ENCODE measurements at places on chromosomes 16 and 17.

DNA sequence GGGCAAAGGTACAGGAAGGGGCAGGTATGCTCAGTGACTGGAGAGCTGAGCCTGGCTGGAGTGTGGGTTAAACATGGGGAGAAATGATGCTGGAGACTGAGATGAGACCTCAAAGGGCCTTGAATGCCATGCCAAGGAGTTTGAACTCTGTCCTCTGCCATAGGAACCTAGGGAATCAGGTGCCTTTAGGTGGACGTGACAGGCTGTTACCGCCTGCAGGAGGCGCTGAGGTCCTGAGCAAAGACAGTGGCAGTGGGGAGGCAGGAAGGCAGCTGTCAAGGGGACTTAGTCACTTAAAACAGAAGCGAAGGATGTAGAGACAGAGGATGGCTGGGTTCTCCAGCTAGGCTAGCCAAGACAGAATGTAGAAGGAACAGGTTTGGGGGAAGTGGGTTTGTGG lies 9.1 kb downstream of the PSMB3 start:
- no peak for DNase-seq

GRCh38 chr16:79067600-79067999 lies 532.9 kb downstream of the MAF start:
- no peak for DNase-seq

DNA sequence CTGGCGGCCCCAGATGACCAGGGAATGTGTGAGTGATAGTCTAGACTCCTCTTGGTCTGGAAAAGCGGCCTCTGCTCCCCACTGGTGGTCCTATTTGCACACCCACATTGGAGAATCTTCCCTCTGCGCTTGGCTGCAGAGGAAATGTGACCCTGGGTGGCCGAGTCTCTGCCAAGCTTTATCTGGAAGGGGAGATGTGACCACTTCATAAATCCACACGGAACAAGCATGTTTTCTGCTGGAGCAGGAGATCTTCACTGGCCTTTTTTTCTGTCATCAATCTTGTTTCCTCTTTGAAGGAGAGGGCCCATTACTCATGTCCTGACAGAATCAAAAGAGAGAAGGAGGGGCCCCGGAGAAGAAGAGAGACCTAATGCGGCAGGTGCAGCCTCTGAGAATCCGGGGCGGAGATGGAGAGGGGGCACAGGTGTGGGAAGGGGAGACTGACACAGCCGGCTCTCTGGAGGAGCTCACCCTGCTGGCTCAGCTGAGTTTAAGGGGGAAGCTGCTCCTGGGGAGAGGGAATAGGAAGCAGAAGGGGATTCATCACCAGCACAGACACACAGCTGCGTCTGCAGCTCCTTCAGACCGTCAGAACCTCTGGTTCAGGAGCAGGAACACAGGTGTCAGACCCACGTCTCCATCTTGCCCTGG lies 116.3 kb downstream of the SOX9 start:
- DNase-seq = peak; percentile 13

DNA sequence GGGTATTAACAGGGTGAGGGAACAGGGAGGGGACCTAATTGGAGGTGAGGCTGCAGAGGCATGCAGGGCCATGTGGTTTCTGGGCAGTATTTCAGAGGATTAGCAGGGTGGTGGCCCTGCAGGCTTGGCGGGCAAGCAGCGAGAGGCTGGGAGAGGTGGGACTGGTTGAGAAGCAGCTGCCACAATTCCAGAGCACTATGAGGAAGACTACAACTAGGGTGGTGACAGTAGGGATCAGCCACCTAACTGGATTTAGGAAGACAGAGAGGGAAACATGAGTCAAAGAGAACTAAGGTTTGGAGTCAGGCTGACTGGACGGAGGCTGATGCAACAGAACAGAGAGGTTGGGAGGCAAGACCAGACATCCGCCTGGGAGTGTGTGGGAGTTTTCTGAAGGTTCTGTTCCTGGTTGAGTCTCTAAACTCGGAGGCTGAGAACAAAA lies 12.3 kb downstream of the ALOXE3 start:
- DNase-seq = no peak

- no peak for DNase-seq
These were observed 432.0 kb upstream of the CDH5 start for GRCh38 chr16:65934443-65934842.

DNA sequence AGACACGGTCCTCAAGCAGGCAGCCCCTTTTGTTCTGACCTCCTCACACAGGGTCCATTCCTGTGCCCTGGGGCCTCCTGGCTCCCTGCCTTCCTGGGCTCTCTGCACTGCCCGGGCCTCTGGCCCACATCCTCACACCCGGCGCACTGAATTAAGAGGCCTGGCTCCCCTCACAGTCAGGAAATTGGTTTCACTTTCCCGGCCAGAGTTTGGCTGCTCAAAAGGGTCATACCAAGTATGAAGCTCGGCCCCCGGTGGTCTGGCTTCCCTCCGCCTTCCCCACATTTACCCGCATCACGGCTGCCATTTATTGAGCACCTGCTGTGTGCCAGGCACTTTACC lies 220.0 kb downstream of the NTN1 start:
- DNase-seq = no peak

GRCh38 chr17:18859256-18859655 lies 1.3 kb downstream of the PRPSAP2 start:
- DNase-seq = no peak

DNA sequence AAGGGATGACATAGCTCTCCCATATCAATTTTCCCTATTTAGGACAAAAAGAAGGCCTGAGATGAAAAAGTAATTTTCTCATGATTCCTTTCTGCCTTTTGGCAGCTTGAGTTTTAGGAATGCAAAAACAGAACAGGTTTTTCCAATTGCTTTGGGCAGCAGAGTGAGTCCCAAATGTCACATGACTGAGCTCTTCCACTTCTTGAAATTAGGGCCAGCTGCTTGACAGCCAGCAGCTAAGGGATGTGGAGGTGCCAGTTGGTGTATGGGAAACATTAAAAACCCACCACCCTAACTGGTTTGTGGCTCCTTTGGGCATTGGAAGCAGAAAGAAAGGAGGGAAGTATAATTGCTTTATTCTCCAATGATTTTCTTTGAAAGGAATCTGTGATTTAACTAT lies 133.8 kb upstream of the FAM20A start:
- DNase-seq = no peak

GRCh38 chr17:39236450-39236927 lies 10.7 kb upstream of the STAC2 start:
- DNase-seq = peak; percentile 43

All from NCI-H1105 (cell line).